ENCODE measurements at places on chromosomes 11 and 22.
A peak's percentile ranks its signal among the peaks of the same experiment; 100 is the strongest.

DNA sequence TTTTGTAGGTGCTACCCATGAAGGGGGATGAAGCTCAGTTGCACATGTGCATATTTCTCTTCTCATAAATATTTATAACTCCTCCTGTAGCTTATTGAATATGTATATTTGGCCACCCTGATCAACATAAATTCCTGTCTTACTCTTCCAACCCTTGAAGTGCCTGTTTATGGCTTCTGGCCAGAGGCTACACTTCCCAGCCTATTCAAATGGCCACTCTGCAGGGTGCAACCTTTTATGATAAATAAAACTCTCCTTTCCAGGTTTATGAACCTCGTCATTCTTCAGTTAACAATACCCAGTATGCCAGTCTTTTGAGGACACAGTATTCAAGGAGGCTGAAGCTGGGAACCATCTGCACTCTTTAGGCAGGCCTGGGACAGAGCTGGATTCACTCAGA, 2.6 kb upstream of the RTL6 start:
- no peak for DNase-seq

- DNase-seq = no peak
These were observed 5.1 kb upstream of the KRTAP5-9 start for GRCh38 chr11:71542879-71543777.

DNA sequence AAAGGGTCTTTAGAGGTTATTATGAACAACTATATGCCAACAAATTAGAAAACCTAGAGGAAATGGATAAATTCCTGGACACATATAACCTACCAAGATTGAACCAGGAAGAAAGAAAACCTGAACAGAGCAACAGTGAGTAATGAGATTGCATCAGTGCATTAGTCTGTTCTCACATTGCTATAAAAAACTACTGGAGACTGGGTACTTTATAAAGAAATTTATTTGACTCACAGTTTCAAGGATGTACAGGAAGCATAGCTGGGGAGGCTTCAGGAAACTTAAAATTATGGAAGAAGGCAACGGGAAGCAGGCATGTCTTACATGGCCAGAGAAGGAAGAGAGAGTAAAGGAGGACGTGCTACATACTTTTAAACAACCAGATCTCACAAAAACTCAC, 70.8 kb upstream of the GNAZ start:
- no peak for DNase-seq

- DNase-seq = peak; percentile 54
These were observed 512 bp downstream of the SH3BP1 start for GRCh38 chr22:37639771-37640590.

DNA sequence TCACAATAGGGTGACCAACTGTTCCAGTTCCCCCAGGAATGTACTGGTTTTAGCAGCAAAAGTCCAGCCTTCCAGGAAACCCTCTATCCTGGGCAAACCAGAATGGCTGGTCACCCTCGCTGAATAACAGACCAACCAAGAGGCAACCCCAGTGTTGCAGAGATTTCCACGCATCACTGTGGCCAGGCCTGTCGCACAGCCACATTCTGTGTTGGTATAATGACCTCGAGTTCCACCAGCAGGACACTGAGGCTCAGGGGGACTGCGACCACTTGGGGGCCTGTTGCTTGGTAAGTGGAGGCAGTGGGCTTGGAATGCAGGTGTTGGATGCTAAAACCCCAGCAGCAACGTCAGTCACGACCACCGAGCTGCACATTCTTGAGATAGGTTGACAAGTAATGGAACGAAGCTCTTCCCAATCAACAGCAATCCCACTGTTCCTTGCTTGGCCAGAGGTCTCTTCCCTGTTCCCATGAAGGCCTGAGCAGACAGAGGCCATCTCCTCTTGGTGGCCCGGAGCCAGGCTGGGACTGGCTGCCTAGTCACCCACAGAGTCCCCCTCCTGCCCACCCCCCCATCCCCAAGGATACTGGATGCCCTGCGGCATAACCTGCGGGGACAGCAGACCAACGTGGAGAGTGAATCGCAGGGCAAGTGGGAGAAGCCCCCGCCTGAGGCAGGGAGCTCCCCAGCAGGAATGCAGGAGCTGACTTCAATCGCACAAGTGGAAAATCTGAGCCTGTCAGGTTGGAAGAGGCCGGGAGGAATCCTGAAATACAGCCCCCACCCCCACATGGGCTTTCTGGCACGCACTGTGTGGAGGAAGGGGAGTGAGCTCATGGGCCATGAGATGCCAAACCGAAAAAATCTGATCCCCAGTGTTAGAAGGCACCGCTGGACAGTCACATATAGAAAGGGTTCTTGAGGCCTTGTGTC, 43.4 kb upstream of the MN1 start:
- DNase-seq = no peak

DNA sequence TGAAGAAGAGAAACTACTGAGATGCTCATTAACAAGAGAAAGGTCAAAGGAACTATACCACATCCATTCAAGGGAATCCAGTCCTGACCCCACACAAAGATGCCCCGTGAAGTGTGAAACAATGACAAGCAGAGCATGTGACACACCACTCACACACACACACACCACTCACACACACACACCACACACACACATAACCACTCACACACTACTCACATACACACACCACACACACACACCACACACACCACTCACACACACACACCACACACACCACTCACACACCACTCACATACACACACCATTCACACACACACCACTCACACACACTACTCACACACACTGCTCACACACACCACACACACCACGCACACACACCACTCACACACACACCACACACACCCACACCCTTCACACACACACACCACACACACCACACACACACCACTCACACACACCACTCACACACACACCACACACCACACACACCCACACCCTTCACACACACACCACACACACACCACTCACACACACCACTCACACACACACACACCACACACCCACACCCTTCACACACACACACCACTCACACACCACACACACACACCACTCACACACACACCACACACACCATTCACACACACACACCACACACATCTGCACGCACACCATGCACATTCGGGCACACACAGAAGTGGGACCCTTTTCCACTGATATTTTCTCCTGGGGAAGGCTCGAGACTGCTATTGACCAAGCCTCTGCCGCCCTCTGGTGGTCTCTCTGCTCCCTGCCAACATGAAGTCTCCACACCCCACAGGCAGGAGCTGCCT, 32.0 kb upstream of the COMT start:
- DNase-seq = peak; percentile 93

DNA sequence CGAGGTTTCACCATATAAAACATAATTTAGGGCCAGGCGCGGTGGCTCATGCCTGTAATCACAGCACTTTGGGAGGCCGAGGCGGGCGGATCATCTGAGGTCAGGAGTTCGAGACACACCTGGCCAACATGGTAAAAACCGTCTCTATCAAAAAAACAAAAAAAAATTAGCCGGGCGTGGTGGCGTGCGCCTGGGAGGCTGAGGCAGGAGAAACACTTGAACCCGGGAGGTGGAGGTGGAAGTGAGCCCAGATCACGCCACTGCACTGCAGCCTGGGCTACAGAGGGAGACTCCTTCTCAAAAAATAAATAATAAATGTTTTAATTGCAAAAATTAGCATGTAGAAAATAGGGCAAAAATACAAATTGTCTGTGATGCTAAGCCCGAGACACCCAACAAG, 993 bp upstream of the SFI1 start:
- DNase-seq = peak; percentile 15

DNA sequence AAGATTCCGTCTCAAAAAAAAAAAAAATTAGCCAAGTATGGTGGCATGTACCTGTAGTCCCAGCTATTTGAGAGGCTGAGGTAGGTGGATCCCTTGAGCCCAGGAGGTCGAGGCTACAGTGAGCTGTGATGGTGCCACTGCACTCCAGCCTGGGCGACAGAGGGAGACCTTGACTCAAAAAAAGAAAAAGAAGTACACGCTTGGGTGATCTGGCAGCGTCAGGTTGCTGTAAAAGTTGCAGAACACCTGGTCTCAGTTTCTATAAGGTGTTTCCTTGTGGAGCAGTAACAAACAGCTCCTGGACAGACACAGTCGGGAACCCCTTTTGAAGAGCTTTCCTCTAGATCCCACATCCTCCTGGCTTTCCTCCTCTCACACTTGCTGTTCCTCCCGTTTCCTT, 45.8 kb downstream of the SCGB1A1 start:
- DNase-seq = no peak

DNA sequence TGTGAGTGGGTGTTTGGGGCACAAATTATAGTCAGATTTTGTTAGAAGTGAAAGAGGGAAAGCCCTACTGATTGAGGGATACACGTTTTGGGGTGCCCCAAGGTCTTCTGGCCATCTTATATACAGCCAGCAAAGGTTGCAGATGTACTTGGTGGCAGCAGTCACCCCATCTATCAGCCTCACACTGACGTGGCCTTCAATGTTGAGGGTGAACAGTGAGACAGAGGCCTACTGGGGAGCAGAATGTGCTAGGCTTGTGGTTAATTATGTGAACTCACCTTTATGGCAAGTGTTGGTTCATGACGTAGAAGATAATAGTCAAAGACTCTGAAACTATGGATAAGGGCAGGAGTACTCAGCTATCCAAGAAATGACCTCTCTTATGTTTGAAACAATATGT, 121.2 kb downstream of the TRIM44 start:
- no peak for DNase-seq

GRCh38 chr11:46003572-46003971, 81.1 kb downstream of the LARGE2 start:
- peak; percentile 38 for DNase-seq

GRCh38 chr11:65085446-65085845, 1.4 kb downstream of the ZFPL1 start:
- no peak for DNase-seq

All from hematopoietic multipotent progenitor cell treated with erythropoietin and hydrocortisone succinate and interleukin-3 and kit ligand, for 6 days (in vitro differentiated cells).